ENCODE measurements at places on chromosomes 7 and 10.

- DNase-seq = no peak
These were observed 654.4 kb downstream of the LRMDA start for GRCh38 chr10:76085817-76086167.

- DNase-seq = no peak
These were observed 219.2 kb upstream of the KLF14 start for GRCh38 chr7:130953196-130953595.

DNA sequence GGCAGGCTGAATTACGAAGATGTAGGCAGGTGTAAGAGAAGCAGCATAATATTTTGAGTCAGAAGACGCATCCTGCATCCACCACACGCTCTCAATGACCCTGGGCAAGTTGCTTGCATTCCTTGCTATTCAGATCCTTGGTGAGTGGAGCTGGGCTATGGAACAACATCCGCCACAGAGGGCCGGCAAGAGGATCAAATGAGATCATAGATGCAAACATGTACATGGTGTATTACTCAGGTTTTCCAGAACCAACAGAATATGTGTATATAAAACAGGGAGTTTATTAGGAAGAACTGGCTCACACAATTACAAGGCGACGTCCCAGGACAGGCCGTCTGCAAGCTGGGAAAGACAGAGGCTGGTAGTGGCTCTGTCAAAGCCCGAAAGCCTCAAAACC is 51.5 kb downstream of the ADAM12 start:
- DNase-seq = no peak

DNA sequence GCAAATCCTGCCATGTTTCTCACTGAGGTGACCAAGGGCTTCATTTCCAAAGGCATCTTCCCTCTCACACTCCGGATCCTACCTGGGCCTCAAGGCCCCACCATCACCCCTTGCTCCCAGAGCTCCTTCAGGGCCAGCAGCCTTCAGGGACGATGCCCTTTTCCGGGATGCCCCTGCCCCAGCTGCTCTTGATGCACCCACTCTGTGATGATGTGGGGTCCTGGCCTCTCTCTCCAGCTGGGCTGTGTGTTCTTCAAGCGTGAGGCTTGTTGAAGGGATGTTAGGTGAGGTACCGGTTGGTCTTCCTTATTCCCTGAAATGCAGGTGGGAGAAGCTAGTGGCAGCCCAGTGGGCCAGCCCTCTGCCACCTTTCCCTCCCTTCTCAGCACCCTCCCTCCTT is 18.4 kb upstream of the SLC18A2 start:
- no peak for DNase-seq

DNA sequence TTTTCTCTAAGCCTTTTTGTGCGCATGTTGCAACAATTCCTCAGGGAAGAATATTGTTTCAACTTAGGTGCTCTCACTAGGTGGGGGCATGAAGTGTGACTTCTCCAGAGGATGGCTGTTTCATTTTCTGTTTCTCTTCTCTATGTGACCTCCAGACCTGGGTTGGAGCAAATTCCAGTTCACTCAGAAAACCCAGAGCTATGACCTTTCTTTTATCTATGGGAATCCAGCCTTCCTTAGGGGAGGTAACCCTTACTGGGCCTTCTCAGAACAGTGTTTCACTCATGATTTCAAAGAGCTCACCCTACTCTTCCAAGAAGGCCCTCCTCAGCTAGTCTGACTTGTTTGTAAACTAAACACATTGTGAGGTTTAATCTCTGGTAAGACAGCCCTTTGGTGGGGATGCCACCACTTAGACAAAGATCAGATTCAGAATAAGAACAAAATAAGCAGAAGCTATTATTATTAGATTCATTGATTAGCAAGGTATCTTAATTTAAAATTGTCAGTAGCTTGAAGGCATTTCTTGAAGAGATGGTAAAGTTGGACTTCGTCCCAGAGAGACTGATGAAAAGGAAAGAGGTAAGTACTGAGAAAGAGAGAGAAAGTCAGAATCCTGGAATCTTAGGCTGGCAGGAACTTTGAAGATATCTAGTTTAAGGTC is 16.6 kb upstream of the TAS2R60 start:
- no peak for DNase-seq
